T follicular helper cell (primary cell): ENCODE measurements at places on chromosomes 4 and X.

- DNase-seq = no peak
These were observed 247.3 kb downstream of the GPAT3 start for GRCh38 chr4:83783215-83783614.

DNA sequence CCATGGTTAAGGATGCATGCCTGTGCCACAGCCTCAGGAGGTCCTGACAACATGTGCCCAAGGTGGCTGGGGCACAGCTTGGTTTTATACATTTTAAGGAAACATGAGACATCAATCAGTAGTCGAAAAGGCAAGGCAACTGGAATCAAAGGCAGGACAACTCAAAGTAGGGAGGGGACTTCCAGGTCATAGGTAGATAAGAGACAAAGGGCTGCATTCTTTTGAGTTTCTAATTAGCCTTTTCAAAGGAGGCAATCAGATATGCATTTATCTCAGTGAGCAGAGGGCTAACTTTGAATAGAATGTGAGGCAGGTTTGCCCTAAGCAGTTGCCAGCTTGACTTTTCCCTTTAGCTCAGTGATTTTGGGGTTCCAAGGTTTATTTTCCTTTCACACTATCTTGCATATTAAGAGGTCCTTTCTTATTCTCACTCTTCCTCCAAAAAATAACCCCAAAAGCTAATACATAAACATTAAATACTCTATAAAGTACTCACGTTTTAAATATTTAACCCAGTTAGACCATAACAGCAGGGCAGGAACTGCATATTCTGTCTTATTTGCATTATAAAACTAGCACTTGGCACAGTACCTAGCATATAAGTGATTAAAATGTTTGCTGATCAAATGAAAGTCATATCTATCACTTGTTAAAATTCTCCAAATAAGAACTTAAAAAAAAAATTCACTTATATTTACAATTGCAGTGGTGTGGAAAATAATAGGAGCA, 36.3 kb upstream of the UGT8 start:
- no peak for DNase-seq

DNA sequence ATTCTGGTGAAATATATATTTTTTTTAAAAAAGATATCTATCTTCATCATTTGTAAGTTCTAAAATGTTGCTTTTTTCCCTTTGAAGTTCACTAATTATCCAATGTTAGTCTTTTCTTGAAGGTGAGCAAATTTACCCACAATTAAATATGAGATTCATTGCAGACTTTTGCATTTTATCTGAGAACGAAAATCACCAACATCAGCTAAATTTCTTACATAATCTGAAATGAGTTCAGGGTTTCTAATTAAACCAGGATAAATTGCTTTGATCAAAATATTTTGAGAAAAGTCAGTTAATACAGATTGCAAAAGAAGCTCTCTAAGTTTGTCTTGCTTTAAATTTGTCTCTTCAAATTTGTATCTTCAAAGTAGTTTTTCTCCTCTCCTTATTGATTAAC, 486.4 kb upstream of the FSTL5 start:
- no peak for DNase-seq

- no peak for DNase-seq
These were observed 19.8 kb upstream of the CCDC149 start for GRCh38 chr4:24932515-24933225.

GRCh38 chr4:118746251-118746919, 61.2 kb downstream of the METTL14 start:
- DNase-seq = no peak

GRCh38 chr4:33725861-33726260, 2518.5 kb downstream of the ARAP2 start:
- DNase-seq = no peak

DNA sequence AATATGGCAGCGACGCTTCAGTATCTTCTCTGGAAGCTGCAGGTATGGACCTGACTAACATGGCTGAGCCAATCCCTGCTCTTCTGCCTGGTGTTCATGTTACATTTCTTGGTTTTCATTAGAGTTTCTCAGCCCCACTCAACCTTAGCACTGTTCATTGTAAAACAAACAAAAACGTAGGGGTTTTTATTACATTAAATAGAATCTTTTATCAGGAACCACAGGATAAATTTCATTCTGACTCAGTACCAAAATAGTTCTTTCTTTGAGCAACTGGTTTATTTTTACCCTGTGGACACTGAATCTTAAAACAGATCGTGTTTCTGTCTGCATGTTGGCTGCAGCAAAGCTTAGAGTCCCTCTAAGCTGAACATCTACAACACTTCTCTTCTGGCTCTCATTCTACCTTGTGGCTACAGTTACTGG, 27.1 kb downstream of the FHIP1A start:
- DNase-seq = no peak

DNA sequence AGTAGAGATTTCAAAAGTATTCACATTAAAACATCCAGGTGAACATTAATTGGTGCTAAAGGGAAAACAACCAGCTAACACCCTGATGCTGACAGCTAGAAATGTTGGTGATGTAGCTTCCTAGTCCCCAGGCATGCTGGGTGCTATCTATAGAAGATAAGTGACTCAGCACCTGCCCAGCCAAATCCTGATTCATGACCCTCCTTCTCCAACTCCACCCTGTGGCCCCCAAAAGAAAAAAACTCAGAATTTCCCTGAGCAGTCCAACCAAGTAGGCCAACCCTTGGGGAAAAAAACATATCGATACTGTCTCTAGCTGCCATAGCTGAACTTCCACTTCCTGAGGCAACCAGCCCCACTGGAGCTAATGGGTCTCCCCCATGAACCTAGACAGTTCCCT, 197.6 kb upstream of the KLF3 start:
- DNase-seq = no peak

DNA sequence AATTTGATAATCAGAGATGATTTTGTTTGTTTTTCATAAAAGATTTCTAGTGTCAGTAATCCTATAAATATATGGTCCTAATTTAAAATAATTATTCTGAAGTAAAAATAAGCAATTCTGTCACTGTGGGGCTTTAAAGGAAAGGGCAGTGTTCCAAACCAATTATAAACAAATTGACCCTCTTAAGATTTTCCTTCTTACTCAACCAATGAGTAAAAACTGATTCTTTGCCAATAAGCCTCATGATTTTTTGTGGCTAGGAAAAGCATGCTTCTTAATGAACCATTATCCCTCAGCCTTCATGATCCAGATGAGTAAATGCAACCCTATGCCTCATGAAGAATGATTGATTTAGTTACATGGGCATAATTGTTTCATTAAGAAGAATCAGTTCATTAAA, 1010.4 kb downstream of the ADGRL3 start:
- DNase-seq = no peak

- DNase-seq = no peak
These were observed 801.3 kb downstream of the PCDH18 start for GRCh38 chr4:136731025-136731424.

- no peak for DNase-seq
These were observed 23.5 kb downstream of the UVSSA start for GRCh38 chr4:1370321-1371124.

DNA sequence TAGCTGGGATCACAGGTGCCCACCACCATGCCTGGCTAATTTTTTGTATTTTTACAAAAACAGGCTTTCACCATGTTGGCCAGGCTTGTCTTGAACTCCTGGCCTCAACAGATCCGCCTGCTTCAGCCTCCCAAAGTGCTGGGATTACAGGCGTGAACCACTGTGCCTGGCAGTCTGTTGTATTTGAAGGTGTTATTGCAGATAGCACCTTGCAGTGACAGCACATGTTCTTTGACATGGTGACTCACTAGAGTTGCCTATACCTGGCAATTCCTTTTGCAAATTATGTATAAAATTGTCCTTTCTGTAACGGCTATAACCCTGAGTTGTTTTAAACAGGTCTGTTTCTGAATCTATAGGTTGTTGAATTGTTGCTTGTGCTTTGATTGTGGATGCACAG, 7.9 kb downstream of the OGT start:
- no peak for DNase-seq

- no peak for DNase-seq
These were observed 79.7 kb downstream of the SHROOM2 start for GRCh38 chrX:9865804-9866472.

DNA sequence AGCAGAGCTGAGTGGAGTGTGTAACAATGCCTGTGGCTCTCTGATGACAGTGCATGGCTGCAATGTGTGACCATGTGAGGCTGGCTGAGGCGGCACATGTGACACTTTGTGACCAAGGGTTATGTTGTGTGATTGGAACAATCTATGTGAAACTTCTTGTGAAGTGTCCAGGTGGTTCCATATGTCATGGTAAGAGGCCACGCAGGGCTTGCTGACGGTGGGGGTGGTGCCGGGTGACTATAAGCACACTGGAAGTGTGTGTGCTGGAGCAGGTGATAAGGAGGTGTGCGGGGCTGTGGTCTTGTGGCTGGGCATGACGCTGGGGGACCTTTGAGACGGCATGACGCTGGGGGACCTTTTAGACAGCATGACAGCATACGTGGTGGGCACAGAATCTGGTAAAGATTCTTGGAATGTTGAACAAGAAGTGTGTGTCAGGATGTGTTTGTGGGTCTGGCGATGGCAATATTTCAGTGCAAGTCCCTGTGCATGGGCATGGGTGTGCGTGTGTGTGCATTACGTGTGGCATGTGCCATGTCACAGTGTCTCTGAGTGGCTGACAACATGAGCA, 7.4 kb upstream of the HDAC6 start:
- no peak for DNase-seq

GRCh38 chrX:153687121-153688039, at the start of gene SLC6A8:
SLC6A8 (plus strand) TSS chrX:153687926; CDS start chrX:153688575, 649 bp downstream.
- peak; percentile 10 for DNase-seq

- DNase-seq = no peak
These were observed 65.9 kb downstream of the EFNB1 start for GRCh38 chrX:68894513-68895340.

- no peak for DNase-seq
These were observed 35.2 kb downstream of the SEPTIN11 start for GRCh38 chr4:76984788-76985211.

DNA sequence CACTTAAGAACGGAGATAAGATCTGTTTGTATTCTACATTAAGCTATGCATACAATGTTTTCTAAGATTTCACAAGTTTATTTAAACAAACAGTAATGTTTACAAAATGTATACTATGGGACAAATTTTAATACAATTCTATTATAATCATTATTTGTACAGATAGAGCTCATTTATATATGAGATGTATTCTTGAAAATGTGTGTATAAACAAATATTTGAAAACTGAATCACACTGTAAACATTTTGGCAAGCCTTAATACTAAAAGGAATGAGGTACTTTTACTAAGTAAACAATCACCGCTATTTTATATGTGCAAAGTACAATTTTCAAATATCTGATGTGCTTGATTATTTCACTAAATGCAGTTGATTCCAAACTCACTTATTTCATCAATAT, 119.2 kb upstream of the MAB21L2 start:
- DNase-seq = no peak

- DNase-seq = peak; percentile 50
These were observed 41.4 kb downstream of the SRPX2 start for GRCh38 chrX:100685284-100685996.

DNA sequence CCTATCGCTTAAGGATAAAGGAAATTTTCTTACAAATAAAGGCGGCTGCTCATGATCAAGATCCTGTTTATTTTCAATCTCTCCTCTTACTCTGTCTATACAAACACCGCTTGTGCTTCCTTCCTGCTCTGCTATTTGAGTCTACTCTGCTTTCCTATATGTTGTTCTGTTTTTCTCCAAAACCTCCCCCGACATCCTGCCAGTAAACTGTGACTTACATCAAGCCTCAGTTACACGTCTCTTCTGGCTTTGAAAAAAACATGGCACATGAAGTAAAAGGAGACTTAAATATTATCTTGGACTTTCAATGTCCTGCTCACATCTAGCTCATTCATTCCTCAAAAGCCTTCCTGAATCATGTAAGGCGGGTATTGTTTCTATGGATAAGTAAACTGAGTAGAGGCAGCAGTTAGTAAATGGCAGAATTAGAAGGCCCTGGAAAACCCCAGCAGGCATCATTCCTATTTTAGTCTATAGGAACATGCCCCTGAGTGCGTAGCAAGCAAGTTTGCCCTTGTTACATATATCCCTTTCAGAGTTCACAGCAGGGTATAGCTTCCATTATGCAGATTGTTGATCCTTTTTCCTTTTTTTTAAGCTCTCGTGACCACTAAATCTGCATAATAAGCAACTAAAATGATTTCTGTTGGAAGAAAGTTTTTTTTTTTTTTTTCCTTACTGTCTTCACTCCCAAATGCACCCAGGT, 280.1 kb downstream of the RAPGEF2 start:
- no peak for DNase-seq

DNA sequence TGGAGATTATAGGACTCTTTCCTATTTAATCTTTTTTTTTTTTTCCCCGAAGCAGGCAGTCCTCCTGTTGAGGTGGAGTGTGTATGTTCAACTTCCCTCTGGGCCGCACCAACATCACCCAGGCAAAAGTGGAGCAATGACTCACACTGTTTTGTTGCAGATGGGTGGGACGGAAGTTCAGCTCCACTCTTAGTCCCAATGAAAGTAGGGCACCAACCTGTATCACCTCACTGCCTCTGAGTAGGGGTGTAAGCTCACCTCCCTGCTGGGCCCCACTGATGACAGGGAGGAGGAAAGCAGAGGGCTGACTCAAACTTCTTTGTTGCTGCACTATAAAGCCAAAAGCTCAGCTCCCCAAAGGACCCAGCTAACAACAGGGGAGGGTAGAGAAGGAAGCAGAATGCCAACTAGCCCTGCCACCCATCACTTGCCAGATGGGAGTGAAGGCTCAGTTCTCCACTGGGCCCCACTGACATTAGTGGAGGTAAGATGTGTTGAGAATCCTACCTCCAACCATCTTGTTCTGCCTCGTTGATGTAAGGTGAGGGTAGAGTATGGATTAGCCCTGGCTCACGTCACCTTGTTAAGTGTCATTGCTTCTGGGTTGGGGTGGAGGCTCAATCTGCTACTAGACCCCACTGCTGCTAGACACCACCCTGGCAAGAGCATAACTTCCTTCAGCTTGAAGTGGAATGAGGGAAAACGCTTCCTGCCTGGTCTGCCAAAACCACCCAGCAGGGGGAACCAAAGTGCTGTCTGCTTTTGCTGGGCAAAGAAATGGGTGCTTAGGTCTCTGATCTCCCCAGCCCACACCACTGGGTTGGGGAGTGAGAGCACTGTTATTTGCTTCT, 14.1 kb downstream of the RPS6KA3 start:
- peak; percentile 66 for DNase-seq

DNA sequence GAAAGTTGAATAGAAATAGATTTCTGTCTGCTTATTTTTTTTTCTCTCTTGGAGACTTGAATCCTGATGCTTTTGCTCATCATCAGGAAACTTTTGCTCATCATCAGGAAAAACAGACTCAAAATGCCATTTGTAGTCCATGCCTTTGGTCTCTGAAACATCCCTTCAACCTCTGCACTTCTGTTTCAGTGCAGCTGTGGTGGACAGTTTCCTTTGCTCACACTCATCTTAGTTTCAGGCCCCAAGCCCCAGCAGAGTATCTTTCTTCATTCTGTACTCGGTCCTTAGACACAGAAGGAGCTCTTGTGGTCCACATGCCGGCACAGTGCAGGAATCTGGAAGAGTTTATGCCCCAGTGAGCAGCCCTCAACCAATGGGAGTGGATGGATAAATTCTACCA, 337.9 kb downstream of the PPP3CA start:
- no peak for DNase-seq
